ENCODE measurements at places on chromosomes 11 and 22. TPM values are rescaled to one million over a fixed set of nuclear protein-coding genes. Genes with fewer than 3 reads are reported as not detected.
A peak's percentile ranks its signal among the peaks of the same experiment; 100 is the strongest.

Gene KCNK4
- total RNA-seq = 0.58 TPM

GRCh38 chr11:64395545-64396078 is 36.6 kb downstream of the RPS6KA4 start:
- H3K4me1 ChIP-seq = peaks cover 17% of the 10 kb centered on the region
- no peaks in the 10 kb centered on the region for H3K36me3 ChIP-seq
- no peaks in the 10 kb centered on the region for H3K27me3 ChIP-seq
- peak overlapping the region; percentile 55 for H3K27ac ChIP-seq
- DNase-seq = no peak

DNA sequence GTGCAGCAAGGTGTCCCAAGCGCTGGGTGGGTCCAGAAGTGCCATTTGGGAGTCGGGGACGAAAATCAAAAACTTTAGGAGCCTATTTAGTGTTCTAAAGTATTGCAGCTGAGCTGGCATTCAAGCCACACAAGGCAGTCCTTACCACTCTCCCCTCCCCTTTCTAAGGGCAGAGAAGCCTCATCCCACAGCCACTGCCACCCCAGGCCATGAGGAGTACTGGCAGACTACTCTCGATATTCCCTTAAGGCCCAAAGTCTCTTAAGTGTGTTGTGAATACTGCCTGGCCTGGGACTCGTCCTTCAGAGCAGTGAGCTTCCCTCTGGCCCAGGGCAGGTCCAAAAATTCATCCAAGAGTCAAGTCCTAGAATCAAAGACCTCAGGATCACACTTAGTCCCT is 7.8 kb downstream of the FANCF start:
- no peak overlapping the region for H3K27ac ChIP-seq
- H3K36me3 ChIP-seq = peaks cover 13% of the 10 kb centered on the region
- DNase-seq = no peak
- H3K4me3 ChIP-seq = no peak overlapping the region

DNA sequence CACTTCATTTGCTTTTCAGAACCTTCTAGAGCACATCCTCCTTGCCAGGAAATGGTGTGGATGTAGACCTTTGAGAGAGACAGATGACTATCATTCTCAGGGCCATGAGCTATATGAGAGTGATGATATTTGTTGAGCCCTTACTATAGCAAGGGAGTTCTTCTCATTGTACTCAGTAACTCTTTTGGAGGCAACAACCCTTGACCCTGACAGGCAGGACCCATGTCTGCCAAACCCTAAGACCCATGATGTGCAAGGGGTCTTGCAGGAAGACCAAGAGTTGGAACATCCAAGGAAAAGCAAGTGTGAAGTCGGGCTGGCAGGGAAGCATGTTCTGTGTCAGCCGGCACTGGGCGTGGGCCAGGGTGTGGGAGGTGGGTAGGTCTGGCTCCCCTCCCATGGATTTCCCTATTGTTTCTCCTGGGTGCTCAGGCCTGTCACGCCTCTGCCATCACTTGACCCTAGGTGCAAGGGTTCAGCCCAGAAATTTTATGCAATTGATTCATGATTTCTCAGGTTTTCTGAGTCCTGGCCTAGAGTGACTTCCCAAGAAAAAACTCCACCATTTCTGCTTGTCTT is 1.2 kb downstream of the FOLR3 start:
- no peak overlapping the region for H3K27ac ChIP-seq
- H3K36me3 ChIP-seq = no peaks in the 10 kb centered on the region
- peaks cover 4% of the 10 kb centered on the region for H3K4me1 ChIP-seq
- H3K4me3 ChIP-seq = no peak overlapping the region

Gene OR52A1
- total RNA-seq = 0.02 TPM

- peak within 1 kb of the TSS; percentile 60 for H3K4me3 ChIP-seq
- H3K27me3 ChIP-seq = peaks cover 64% of the 10 kb centered on the region
- H3K36me3 ChIP-seq = no peaks in the 10 kb centered on the region
- peaks cover 2% of the 10 kb centered on the region for H3K4me1 ChIP-seq
- DNase-seq = no peak
These were observed at the start of gene BRSK2 for GRCh38 chr11:1389932-1390568. Gene BRSK2 (plus strand): TSS chr11:1389934. CDS start chr11:1390285, 351 bp downstream.

DNA sequence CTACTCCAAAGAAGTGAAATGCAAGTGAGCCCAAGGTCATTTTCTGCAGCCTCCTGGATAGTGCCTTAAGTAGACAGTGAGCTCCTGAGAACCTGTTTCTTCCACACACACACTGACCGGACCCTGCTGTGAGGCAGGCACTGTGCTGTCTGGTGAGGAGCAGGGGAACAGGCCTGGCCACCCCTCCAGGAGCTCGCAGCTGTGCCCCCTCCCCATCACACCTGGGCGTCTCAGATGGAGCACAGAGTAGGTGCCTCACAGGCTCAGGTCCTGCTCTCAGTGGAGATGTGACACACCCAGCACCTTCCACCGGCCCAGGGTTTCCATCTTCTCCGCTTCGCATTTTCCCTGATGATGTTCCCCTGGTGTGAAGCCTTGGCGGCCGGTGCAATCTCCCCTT is 174.9 kb downstream of the ST3GAL4 start:
- no peaks in the 10 kb centered on the region for H3K4me1 ChIP-seq
- H3K27ac ChIP-seq = no peak overlapping the region
- DNase-seq = no peak
- no peaks in the 10 kb centered on the region for H3K36me3 ChIP-seq
